Esophagus squamous epithelium (tissue), 5 donors: ENCODE measurements at places on chromosomes 16 and 17. TPM values are rescaled to one million over a fixed set of nuclear protein-coding genes. Genes with fewer than 3 reads are reported as not detected.

GRCh38 chr17:39251997-39252396 lies 26.3 kb upstream of the STAC2 start:
- no peak overlapping the region for H3K4me3 ChIP-seq
- DNase-seq: no peak
- no peak overlapping the region for H3K27ac ChIP-seq
- H3K27me3 ChIP-seq: no peaks in the 10 kb centered on the region
- no peaks in the 10 kb centered on the region for H3K4me1 ChIP-seq

DNA sequence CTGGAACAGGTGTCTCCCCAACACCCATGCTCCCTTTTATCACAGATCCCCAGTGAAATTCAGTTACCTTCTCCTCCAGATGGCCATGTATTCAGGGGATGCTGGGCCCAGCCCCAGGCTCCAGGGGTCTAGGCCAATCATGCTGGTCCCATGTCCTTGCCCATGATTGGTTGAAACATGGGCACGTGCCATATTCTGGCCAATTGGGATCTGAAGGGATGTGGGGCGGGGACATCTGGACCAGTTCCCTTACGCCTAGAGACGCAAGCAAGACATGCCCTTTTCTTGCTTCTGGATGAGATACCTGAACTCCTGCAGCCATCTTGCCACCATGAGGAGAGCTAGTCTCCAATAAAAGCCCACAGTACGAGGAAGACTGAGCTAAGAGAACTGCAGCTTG lies 31.0 kb upstream of the ST6GALNAC1 start:
- no peaks in the 10 kb centered on the region for H3K27me3 ChIP-seq
- H3K36me3 ChIP-seq: no peaks in the 10 kb centered on the region
- H3K4me3 ChIP-seq: no peak overlapping the region
- peaks cover 21% of the 10 kb centered on the region for H3K4me1 ChIP-seq

GRCh38 chr16:10037751-10038150 lies 144.5 kb downstream of the GRIN2A start:
- no peaks in the 10 kb centered on the region for H3K27me3 ChIP-seq
- no peak overlapping the region for H3K4me3 ChIP-seq

GRCh38 chr16:72481419-72481818 lies 309.5 kb upstream of the PMFBP1 start:
- no peaks in the 10 kb centered on the region for H3K36me3 ChIP-seq
- no peak for DNase-seq
- peaks cover 7% of the 10 kb centered on the region for H3K4me1 ChIP-seq
- no peak overlapping the region for H3K4me3 ChIP-seq
- H3K27ac ChIP-seq: no peak overlapping the region

DNA sequence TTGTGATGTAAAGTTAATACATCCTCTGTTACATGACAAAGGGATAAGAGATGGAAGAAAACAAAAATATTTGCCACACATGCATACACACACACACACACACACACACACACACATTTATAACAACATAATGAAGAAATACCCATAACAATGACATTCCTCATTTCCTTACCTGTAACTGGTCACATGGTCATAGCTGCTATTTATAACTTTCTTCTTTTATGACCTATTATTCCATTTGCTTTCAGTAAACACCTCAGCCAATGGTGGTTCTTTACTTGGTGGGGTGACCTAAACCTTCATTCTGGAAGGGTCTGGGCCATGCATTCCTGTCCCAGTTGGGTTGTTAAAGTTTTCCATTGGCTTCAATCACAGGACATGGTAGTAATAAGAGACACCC lies 5.3 kb downstream of the MT2A start:
- H3K36me3 ChIP-seq: no peaks in the 10 kb centered on the region
- DNase-seq: no peak
- H3K27me3 ChIP-seq: peaks cover 17% of the 10 kb centered on the region
- H3K4me1 ChIP-seq: peaks cover 22% of the 10 kb centered on the region
- no peak overlapping the region for H3K27ac ChIP-seq

GRCh38 chr16:19114359-19115147 lies 789 bp downstream of the ITPRIPL2 start:
- peaks cover 7% of the 10 kb centered on the region for H3K36me3 ChIP-seq
- H3K27ac ChIP-seq: peak overlapping the region; percentile 89
- DNase-seq: no peak
- H3K4me1 ChIP-seq: peaks cover 71% of the 10 kb centered on the region
- peak overlapping the region; percentile 97 for H3K4me3 ChIP-seq

GRCh38 chr16:84475643-84476240 lies 28.7 kb downstream of the MEAK7 start:
- no peak overlapping the region for H3K27ac ChIP-seq

- no peak overlapping the region for H3K27ac ChIP-seq
- no peaks in the 10 kb centered on the region for H3K36me3 ChIP-seq
Observed at GRCh38 chr16:21277045-21277926, 804 bp downstream of the CRYM start.

DNA sequence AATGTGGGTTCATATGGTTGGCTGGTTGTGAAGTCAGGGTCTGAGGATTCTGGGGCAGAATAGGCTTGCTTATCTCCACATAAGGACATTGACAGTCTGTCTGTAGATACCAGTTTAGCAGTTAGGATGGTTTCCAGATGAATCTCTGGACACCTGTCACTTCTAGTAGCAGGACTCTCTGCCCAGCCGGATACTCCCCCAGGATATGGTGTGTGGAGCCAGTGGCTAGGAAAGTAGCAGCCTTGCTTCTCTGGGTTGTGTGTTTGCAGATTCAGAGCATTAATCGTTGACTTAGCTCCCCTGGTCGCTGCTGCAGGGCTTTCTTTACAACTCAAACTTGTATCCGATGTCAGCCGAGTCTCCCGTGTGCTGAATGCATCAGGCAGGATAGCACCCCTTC lies 45.2 kb downstream of the CLEC16A start:
- no peak overlapping the region for H3K4me3 ChIP-seq
- H3K27me3 ChIP-seq: no peaks in the 10 kb centered on the region
- H3K36me3 ChIP-seq: peaks cover 72% of the 10 kb centered on the region
- peaks cover 29% of the 10 kb centered on the region for H3K4me1 ChIP-seq
- no peak overlapping the region for H3K27ac ChIP-seq

DNA sequence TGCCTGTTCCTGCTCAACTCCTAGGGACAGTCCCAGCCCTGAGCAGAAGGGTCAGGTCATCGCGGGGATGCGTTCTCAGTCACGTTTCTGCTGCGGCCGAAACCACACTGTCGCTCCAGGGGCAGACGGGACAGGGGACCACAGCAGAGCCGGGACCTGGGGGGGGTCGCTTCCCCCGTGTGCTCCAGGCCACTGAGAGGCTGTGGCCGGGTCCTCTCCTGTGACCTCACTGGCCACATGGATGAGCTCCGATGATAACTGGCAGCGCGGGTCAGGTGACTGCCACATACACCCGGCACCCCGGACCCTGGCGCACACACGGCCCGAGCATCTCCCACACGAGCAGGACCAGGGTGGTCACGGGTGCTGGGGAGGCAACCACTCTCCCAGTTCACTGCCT lies 12.8 kb downstream of the GNPTG start:
- H3K4me3 ChIP-seq: no peak overlapping the region
- H3K4me1 ChIP-seq: no peaks in the 10 kb centered on the region
- no peak overlapping the region for H3K27ac ChIP-seq
- no peaks in the 10 kb centered on the region for H3K27me3 ChIP-seq
- DNase-seq: no peak
- H3K36me3 ChIP-seq: peaks cover 33% of the 10 kb centered on the region

DNA sequence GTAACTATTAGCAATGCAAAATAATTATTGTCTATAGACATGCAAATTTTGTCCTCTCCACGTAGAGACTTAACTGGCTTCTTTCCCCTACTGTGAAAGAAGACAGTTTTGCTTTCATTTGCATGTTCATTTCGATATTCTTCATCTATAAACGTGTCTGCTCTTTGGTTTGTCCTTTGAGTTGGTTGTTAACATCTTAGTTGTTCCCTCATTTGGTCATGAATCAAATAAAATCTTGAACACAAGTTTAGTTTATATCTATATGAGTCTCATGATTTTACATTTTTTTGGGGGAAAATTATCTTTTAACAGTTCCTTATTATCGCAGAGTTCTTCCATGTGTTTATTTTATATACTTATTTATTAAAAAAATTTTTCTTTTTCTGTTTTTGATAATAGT lies 214.4 kb downstream of the UTP18 start:
- no peaks in the 10 kb centered on the region for H3K36me3 ChIP-seq
- H3K4me3 ChIP-seq: no peak overlapping the region
- no peaks in the 10 kb centered on the region for H3K4me1 ChIP-seq
- H3K27me3 ChIP-seq: no peaks in the 10 kb centered on the region
- no peak for DNase-seq

- H3K27me3 ChIP-seq: no peaks in the 10 kb centered on the region
- no peaks in the 10 kb centered on the region for H3K4me1 ChIP-seq
- no peak overlapping the region for H3K27ac ChIP-seq
- H3K4me3 ChIP-seq: no peak overlapping the region
Observed at GRCh38 chr17:76327696-76328095, 19.6 kb upstream of the QRICH2 start.

DNA sequence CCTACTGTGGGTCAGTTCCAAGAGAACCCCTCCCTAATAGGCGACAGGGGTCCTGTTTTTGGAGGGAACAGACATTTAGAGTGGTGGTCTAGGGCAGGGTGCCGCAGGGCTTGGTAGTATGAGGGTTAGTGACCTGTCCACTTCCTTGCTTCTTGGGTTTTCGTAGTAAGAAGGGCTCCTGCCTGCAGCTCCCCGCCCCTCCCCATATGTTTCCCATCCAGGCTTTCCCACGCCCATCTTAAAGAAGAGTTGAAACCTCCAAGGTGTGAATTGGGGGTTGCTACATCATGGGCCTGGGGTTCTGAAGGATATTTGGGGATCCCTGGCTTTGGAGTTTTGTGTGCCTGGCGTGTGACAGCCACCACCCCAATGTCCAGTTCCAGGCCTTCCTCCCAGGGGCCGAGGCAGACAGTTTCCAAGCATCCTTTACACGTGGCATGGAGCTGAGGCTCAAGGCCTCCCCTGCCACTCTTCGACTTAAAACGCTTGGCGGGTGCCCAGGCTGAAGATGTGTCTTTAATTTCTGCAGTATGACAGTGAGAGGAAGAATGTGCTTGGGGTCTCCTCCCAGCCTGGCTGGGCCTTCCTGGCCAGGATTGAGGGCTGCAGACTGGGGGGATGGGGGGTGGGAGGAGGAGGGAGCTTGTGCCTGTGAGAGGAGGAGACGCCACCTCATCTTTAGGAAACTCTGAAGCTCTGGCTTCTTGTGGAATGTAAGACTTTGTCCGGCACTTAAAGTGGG lies 2.3 kb upstream of the COL1A1 start:
- peaks cover 90% of the 10 kb centered on the region for H3K4me1 ChIP-seq
- no peaks in the 10 kb centered on the region for H3K36me3 ChIP-seq
- peak overlapping the region; percentile 7 for H3K27ac ChIP-seq
- peaks cover 89% of the 10 kb centered on the region for H3K27me3 ChIP-seq
- no peak overlapping the region for H3K4me3 ChIP-seq

- H3K4me3 ChIP-seq: no peak overlapping the region
- no peak overlapping the region for H3K27ac ChIP-seq
- no peak for DNase-seq
- no peaks in the 10 kb centered on the region for H3K27me3 ChIP-seq
Observed at GRCh38 chr16:54505549-54506213, 219.1 kb upstream of the IRX3 start.

DNA sequence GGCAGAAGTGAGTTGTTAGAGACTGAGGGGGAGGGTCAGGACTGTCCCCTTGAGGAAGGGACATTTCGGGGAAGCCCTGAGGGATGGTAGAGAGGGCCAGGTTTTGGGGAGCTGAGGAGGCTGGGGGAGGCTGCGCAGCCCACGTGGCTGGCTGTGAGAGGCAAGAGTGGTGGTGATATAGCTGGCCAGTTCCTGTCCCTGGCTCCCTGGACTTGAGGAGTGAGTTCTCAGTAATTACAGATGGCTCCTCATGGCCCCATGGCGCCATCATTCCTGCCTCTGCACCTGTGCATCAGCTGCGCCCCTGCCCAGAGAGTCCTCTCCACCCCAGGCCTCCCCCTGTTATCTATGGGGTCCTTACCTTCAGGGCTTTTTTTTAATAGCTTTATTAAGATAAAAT lies 30.3 kb downstream of the MPRIP start:
- DNase-seq: no peak
- H3K4me3 ChIP-seq: no peak overlapping the region
- H3K4me1 ChIP-seq: peaks cover 70% of the 10 kb centered on the region

DNA sequence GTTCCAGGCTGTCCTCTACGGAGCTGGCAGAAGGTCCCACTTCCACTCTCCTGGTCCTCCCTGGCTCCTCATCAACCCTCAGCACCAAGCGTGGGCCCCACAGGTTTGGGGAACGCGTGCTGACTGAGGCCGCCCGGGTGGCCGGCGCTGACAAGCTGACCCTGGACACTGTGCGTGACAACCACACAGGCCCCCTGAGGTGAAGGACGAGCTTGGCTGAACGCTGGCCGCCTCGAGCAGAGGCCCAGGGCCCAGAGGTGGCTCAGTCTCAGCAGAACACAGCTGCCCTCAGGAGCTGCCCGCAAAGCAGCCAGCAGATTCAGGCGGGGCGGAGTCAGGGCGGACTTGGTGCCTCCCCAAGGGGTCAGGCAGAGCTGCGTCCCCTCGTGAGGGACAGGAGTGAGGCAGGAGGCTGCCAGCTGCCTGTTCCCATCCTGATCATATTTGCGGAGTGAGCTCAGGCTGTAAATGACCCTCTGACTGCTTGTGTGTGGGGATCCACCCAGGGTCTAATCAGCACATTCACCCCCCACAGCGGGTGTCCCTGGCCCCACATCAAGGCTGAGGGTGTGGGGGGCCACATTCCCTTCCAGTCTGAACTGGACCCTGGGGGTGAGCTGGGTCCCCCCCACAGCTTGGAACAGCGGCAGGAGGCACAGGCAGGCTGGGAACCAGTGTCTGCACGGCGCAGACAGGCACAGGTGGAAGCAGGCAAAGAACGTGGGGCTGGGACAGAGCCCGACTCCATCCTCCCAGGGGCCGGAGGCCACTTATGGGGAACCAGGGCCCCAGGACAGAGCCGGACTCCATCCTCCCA lies 105.1 kb upstream of the METRNL start:
- H3K27ac ChIP-seq: no peak overlapping the region
- H3K4me1 ChIP-seq: no peaks in the 10 kb centered on the region
- H3K36me3 ChIP-seq: no peaks in the 10 kb centered on the region
- DNase-seq: no peak
- H3K4me3 ChIP-seq: no peak overlapping the region

- H3K27me3 ChIP-seq: no peaks in the 10 kb centered on the region
- no peak for DNase-seq
- H3K4me1 ChIP-seq: no peaks in the 10 kb centered on the region
- no peak overlapping the region for H3K27ac ChIP-seq
- no peak overlapping the region for H3K4me3 ChIP-seq
- no peaks in the 10 kb centered on the region for H3K36me3 ChIP-seq
Observed at GRCh38 chr17:49292901-49293300, 62.3 kb upstream of the PHOSPHO1 start.

- no peak for DNase-seq
- H3K4me3 ChIP-seq: no peak overlapping the region
- H3K4me1 ChIP-seq: peaks cover 32% of the 10 kb centered on the region
Observed at GRCh38 chr16:24670623-24671454, 58.6 kb upstream of the TNRC6A start.

EIF5A gene
- total RNA-seq: 374 TPM

CDH5 gene
- total RNA-seq: 21.6 TPM

ZG16 gene
- total RNA-seq: not detected

OR1A2 gene
- not detected for total RNA-seq

PERCC1 gene
- not detected for total RNA-seq

CCL17 gene
- total RNA-seq: 0.64 TPM

COTL1 gene
- total RNA-seq: 34.2 TPM

CARD14 gene
- 19.1 TPM for total RNA-seq

TMEM94 gene
- total RNA-seq: 19.3 TPM

HLF gene
- 55.1 TPM for total RNA-seq

TEKT1 gene
- total RNA-seq: not detected

MFSD6L gene
- 0.19 TPM for total RNA-seq
